Psoas muscle (tissue), 8 donors: ENCODE measurements at places on chromosomes 7 and 10. TPM values are rescaled to one million over a fixed set of nuclear protein-coding genes. Genes with fewer than 3 reads are reported as not detected.

Gene CDH23
- total RNA-seq, result 2.0 TPM

Gene GLI3
- 3.2 TPM for total RNA-seq

GRCh38 chr7:74258639-74259038, 4.4 kb upstream of the RFC2 start:
- no peak for DNase-seq

GRCh38 chr7:25967278-25968204, 184.5 kb upstream of the NFE2L3 start:
- no peak for DNase-seq

- DNase-seq, result no peak
Observed at GRCh38 chr7:117803476-117803875, 69.8 kb downstream of the CTTNBP2 start.

DNA sequence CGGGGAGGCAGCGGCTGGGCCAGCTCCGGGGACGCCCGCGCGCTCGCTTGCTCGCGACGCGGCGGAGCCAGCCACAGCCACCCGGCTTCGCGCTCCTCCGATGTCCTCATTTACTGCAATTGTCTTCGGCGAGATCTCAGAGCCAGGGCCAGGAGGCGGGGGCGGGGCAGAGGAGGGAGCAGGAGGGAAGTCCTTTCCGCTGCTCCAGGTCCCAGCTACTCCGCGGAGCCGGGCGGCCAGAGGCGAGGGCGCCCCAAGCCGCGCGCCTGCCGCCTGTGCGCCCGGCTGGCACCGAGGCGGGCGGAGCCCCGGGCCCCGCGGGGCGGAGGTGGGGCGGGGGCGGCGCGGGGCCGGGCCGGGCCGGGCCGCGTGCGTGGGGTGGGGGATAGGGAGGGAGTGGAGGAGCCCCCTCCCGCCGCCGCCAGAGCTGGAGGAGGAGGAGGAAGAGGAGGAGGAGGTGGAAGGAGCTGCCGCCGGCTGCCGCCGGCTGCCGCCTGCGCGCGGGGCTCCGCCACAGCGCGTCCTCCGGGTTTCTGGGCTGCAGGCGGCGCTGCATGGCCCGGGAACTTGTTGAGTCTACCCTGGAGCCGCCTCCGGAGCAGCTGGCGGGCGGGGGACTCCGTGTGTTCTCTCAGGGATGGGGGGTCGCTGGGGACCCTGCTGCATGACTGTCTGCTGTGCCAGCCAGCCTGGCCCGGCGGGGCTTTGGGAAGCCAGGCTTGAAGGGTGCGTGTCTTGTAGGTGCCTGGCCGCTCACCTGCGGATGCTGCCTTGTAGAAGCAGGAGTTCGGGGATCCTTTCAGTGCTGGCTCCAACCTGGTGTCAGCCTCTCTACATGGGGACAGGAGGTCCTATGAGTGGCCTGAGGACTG, at the start of gene INSYN2A:
Gene INSYN2A, minus strand, starts transcription at position 310 of the 872 bp plus-strand sequence. CDS start 20,196 bp downstream, outside the sequence.
- DNase-seq, result peak; percentile 58

GRCh38 chr7:27142580-27143022, 880 bp downstream of the HOXA5 start:
- DNase-seq, result no peak

DNA sequence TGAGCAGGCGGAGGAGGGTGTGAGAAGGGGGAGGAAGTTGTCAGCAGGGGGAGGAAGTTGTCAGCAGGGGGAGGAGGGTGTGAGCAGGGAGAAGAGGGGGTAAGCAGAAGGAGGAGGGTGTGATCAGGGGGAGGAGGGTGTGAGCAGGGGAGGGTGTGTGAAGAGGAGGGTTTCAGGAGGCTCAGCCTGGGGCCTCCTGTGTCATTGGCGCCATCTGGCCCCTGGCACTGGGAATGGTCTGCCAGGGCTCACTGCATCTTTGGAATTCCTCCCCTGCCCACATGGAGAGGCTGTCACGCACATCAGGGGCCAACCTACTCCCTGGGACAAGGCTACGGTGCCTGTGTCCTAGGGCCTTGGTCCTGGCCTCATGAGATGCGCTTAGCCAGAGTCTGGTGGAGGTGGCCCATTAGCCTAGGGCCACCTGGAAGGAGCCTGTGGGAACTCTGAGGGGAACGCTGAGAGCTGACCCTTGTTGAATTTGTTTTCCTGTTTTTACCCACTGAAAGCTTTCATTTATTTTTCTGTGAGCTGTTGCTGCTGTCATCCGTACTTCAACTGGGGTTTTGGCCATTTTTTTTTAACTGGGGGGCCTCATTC, 18.0 kb downstream of the CAMK2B start:
- no peak for DNase-seq

- DNase-seq, result no peak
Observed at GRCh38 chr7:34333184-34333583, 324.8 kb upstream of the NPSR1 start.

GRCh38 chr10:132452216-132452650, 55.2 kb downstream of the PWWP2B start:
- peak; percentile 16 for DNase-seq

- DNase-seq, result no peak
Observed at GRCh38 chr7:116802746-116803152, 59.6 kb upstream of the CAPZA2 start.

DNA sequence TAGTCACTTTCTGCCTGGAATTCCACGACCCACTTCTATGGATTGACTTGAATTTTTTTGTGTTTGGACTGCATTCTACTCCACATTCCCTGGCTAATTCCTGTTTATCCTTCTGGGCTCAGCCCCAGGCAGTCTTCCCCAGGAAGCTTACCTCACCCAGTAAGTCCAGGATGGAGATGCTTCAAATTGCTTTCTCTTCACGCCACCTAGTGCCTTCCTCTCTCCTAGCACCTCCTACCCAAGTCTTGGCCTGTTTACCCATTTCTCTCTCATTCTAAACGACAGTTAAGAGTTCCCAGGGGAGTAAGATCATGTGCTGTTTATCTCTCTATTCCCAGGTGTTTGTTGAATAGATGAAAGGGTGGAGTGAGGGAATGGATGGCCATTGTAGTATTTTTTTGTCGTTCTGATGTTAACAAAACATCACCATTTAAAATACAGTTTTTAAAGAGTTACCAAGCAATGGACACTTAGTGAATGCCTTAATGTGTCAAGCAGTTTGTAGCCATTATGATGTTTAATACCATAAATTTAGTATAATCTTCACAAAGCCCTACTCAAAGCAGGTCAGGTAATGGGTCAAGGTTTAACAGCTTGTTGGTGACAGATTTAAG, 45.5 kb upstream of the TARP start:
- DNase-seq, result no peak

- DNase-seq, result no peak
Observed at GRCh38 chr7:147363101-147363500, 1227.5 kb upstream of the C7orf33 start.

GRCh38 chr7:94973844-94974243, 66.5 kb downstream of the PPP1R9A start:
- DNase-seq, result no peak
